ENCODE measurements at places on chromosomes 13 and 19. TPM values are rescaled to one million over a fixed set of nuclear protein-coding genes. Genes with fewer than 3 reads are reported as not detected.

Gene ZNF865
- total RNA-seq: 13.4 TPM

DNA sequence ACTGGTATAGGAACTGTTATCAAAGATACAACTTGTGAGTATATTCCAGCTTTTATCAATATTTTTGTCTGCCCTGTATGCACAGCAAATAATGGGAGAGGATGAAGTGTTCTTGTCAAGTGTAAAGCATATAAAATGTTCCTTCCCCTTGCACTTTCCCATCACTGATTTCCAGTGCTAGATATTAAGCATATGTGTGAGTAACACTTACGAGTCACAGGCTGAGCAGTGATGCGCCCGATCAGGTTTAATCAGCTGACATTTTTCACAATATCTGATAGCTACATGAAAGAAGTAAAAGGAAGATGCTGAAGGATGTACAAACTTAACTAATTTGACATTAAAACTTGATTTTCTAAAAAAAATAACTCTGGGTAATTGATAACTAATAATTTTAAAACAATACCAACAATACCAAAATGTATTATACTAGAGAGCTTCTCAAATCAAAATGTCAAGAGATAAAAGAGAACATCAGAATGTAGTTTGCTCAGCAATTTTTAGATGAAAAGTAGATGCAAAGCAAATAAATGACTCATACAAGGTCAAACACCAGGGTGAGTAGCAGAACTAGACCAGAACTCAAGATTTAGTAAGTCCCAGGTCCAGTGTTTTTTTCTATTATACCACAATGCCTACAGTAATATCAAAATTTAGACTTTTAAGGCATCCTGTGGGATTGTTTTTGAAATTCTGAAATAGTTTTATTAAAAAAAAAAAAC, 56.4 kb downstream of the ZDHHC20 start:
- H3K36me3 ChIP-seq: no peaks in the 10 kb centered on the region
- no peak overlapping the region for H3K4me3 ChIP-seq
- DNase-seq: no peak
- H3K27ac ChIP-seq: no peak overlapping the region

Gene NOVA2
- 8.1 TPM for total RNA-seq

Gene NMRK2
- total RNA-seq: not detected

Gene ZNF43
- total RNA-seq: 15.1 TPM

GRCh38 chr19:50514346-50515167, 844 bp upstream of the ASPDH start:
- no peaks in the 10 kb centered on the region for H3K36me3 ChIP-seq
- H3K27me3 ChIP-seq: no peaks in the 10 kb centered on the region
- no peaks in the 10 kb centered on the region for H3K4me1 ChIP-seq
- H3K27ac ChIP-seq: no peak overlapping the region
- no peak for DNase-seq
- no peak overlapping the region for H3K4me3 ChIP-seq

Gene ODAD3
- 1.8 TPM for total RNA-seq

DNA sequence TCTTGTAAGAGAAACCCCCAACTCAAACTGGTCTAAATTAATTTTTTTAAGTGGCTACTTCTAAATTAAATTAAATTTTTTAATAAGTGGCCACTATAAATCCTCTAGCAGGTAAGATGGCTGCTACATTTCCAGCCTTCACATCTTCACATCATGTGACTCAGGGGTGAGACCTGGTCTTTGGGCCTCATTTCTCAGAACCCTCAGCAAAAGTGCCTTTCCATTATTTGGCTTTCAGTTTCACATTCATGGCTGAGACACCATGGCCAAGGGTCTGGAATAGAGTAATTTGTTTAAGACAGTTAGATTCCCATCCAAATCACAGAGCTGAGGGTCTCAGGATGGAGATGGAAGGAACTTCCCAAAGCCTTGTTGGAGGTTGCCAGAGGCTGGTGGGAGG, 47.5 kb downstream of the DCT start:
- no peaks in the 10 kb centered on the region for H3K4me1 ChIP-seq
- DNase-seq: no peak
- no peaks in the 10 kb centered on the region for H3K27me3 ChIP-seq
- H3K36me3 ChIP-seq: no peaks in the 10 kb centered on the region

GRCh38 chr19:45437328-45437727, 13.6 kb upstream of the ERCC1 start:
- H3K27me3 ChIP-seq: no peaks in the 10 kb centered on the region
- no peaks in the 10 kb centered on the region for H3K4me1 ChIP-seq
- no peak for DNase-seq
- H3K36me3 ChIP-seq: no peaks in the 10 kb centered on the region

DNA sequence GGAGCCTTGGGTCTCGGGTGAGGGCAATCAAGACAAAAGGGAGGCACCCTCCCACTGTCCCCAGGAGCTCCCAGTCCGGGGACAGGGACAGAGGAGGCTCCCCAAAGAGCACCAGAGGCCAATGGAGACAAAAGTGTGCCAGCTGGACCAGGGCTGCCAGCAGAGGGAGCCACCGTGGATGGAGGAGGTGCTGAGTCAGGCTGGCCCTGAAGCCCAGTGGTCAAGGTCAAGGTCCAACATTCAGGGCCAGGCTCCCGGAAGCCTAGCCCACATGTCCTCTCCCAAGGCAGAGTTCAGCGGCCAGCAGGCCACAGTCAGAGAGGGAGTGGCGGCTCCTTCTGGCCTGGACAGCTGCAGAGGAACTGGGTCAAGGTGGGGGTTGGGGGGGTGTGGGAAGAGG, 8.4 kb downstream of the COL5A3 start:
- H3K4me3 ChIP-seq: no peak overlapping the region
- no peaks in the 10 kb centered on the region for H3K36me3 ChIP-seq
- no peak for DNase-seq
- no peaks in the 10 kb centered on the region for H3K4me1 ChIP-seq
- H3K27ac ChIP-seq: no peak overlapping the region

Data from aorta (tissue), 5 donors.